Lung (tissue), 17 donors: ENCODE measurements at places on chromosomes 6 and 20.

DNA sequence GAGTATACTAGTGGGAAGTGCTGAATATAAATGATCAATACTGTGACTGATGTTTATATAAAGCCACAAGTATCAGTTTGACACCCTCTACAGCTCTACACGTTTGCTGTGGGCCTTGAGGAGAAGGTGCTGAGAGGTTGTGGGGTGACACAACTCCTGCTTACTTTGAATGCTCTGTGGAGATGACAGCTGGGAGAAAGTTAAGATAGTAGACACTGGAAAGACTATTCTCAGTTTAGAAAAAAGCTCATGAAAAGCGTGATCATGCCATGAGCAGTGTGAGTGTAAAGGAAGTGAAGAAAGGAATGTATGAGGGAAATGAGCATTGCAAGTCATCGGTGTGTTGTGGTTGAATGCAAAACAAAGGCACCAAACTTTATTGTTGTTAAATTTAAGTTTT, 215.8 kb downstream of the UTRN start:
- DNase-seq: no peak

GRCh38 chr6:38012573-38012972, 193.0 kb downstream of the ZFAND3 start:
- DNase-seq: peak; percentile 44

- DNase-seq: no peak
These were observed 229.7 kb downstream of the MAFB start for GRCh38 chr20:40459299-40459698.

- DNase-seq: no peak
These were observed 65.5 kb downstream of the PLCB4 start for GRCh38 chr20:9134346-9134745.

GRCh38 chr6:97282238-97282725, 734 bp downstream of the MMS22L start:
- DNase-seq: peak; percentile 14

DNA sequence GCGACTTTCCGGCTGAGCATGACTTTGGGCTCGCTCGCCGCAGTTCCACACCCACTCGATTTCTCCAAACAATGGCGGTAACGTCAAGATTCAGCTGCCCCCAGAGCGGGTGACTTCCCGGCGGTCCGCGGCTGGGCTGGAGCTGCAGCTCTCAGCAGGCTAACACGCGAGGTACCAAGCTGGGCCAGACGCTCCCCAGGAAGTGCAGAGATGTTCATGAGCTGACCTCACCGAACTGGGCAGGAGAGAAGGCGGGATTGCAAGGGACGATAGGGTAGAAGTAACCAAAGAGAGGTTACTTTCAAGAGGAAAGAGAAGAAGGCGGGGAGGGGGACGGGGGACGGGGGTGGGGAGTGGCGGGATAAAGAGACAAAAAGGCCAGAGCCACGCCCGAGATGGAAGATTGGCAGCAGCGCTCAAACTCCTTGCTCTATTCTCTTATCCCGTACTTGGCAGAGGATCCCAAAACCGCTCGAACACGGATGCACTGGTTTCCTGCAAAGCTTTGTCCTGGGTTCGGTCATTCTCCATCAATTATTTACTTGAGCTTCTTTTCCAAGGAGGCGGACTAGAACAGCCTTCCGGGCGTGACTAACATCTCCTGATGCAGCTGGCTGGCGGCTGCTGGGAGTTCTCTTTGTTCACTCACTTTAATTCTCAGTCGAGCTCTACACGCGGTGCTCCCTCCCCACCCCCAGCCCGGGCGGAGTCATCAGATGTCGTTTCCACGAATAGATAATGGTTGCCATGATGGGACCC, at the start of gene MTCL3:
Gene MTCL3, minus strand, starts transcription at position 626 of the 759 bp plus-strand sequence.
- peak; percentile 41 for DNase-seq

- DNase-seq: peak; percentile 95
These were observed 144.7 kb upstream of the ZNF217 start for GRCh38 chr20:53738039-53738944.
